AG08396 (cell line): ENCODE measurements at places on chromosomes 5 and 9.

GRCh38 chr5:54886866-54887265, 98.5 kb downstream of the ESM1 start:
- no peak for DNase-seq

GRCh38 chr9:95317893-95318211, 343 bp upstream of the FANCC start:
- DNase-seq: no peak

DNA sequence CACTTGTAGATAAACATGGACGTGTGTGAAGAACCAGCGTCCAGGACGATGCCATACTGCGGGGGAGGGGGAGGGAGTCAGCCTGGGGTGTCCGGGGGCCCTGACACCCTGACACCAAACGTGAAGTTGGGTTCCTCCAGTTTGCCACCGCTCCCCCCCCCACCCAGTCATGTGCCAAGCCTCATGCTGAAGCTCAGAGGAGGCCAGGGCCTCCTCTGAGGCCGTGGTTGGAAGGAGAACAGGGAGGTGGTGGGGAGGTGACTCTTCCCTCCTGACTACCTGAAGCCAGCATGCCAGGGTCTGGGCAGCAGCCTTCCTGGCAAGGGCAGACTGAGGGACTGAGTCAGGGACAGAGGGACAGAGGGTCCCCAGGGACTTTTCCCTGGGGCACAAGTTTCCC, 1.6 kb downstream of the ENTPD2 start:
- no peak for DNase-seq

GRCh38 chr5:122014236-122014935, 52.6 kb downstream of the SRFBP1 start:
- DNase-seq: no peak

DNA sequence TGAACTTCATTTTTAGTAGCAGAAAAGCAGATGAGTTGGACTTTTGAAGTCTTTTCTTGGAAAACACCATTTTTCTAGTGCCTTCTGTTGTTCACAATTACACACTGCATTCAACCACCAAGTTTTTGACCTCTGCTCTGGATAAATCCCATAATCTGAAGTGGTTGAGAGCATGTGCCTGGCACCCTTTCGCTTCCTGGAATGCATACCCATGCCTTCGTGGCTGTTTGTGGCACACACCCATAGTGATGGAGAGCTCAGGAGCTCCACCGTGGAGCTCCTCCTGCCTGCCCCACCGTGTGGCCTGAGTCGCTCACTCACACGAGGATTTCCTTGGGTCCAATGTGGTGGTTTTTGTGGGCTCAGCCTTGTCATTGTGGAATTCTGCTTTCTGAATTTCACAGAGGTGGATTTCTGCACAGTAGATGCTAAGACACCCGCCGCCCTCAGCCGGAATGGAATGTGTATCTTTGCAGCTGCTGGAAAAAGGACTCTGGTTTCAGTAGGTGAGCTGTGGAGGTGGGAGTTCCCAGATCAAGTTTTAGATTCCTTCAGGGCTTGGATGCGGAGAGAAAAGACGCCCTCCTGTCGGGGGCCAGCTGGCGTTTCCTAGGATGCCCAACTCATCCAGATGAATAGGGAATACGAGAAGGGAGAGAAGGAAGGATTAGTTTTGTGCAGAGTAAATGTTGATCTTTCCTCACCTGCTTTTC, 500.4 kb downstream of the IRX1 start:
- no peak for DNase-seq

DNA sequence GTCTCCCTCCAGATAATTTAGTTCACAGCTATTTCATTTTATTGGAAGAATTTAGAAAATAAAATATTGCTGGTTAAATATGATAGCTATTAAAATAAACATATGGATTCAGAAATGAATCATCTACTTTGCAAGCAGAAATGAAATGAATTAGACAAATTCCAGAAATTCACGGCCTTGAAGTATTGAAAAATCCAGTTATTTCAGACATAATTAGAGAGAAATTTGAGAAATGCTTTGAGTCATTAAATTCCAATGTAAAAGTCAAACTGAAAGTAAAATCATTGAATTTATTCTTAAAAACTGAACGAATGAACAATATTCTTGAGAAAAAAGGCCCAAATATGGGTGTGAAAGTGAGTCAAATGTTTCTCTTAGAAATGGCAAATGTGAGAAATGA, 632.6 kb upstream of the EDIL3 start:
- DNase-seq: no peak

- DNase-seq: no peak
Measured at GRCh38 chr5:2919310-2920018, 168.0 kb upstream of the IRX2 start.

- peak; percentile 41 for DNase-seq
Measured at GRCh38 chr5:141772281-141772680, 90.3 kb upstream of the ARAP3 start.

DNA sequence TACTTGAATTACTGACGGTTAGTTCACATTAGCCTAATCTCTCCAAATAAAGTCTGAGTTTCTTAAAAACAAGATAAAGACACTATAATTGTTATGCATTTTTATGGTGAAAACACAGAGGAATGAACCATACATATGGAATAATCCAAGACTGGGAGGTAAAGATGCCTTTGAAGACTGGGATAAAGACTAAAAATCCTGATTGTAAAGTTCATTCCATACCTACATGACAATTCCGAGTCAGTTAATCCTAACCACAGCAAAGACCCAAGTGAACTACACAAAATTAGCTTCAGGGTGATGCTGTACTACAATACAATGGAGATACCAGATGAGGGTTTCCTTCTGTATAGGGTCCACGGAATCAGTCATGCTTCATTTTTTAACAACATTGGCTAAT, 6.3 kb downstream of the AP3B1 start:
- DNase-seq: no peak

DNA sequence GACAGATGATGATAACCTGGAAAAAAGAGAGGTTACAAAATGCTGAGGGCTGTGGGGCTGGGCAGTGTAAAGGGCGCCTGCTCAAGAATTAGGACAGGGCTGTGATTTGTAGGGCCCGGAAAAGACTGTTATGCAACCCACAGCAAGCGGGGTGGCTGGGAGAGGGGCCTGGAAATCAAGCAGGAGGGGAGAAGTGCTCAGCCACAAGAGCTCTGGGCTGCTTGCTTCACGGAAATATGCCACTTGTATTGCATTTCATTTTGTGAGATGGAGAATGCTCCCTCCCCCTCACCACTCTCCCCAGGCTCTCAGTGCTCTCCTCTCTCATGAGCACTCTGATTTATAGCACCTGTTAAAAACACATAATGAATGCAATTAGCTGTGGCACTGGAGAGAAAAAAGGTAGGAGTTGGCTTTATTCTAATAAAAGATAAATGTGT, 8.4 kb upstream of the HAND1 start:
- no peak for DNase-seq

GRCh38 chr9:135602789-135603481, 36.4 kb downstream of the GLT6D1 start:
- DNase-seq: peak; percentile 71

GRCh38 chr5:3377176-3377575, 218.5 kb upstream of the IRX1 start:
- DNase-seq: no peak

DNA sequence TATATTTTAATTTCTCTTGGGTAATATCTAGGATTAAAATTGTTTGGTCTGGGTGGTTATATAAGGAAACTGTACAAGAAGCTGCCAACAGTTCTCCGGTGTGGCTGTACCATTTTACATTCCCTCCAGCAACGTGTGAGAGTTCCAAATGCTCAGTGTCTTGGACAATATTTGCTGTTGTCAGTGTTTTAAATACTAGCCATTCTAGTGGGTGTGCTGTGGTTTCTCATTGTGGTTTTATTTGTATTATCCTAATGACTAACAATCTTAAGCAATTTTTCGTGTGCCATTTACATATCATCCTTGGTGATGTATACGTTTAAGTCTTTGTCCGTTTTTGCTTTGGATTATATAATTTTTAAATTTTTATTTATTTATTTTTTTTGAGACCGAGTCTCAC, 34.0 kb downstream of the TNFSF15 start:
- DNase-seq: no peak

DNA sequence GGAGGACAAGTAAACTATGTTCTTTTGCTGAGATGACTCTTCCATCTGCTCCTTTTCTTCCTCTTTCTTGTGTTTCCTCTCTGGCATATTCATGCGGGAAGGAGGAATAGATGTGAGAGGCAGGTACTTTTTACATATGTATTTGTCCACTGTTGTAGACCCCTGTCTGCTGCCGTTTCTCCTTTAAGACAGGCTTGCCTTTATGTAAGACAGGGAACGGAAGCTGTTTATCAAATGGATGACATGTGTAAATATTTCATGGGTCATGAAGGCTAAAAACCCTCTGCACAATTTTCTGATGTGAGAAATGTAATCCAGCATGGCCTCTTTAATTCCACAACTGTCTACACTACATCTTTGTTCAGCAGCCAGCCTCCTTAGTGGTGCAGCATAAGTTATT, 1525.5 kb upstream of the NUDT12 start:
- DNase-seq: no peak

- DNase-seq: no peak
Measured at GRCh38 chr5:7586480-7586879, 190.5 kb downstream of the ADCY2 start.

GRCh38 chr5:155884041-155884440, 442.9 kb upstream of the SGCD start:
- no peak for DNase-seq

GRCh38 chr5:76380346-76381066, 22.6 kb upstream of the IQGAP2 start:
- no peak for DNase-seq
